Memory B cell (primary cell): ENCODE measurements at places on chromosomes 5 and 9.
A peak's percentile ranks its signal among the peaks of the same experiment; 100 is the strongest.

DNA sequence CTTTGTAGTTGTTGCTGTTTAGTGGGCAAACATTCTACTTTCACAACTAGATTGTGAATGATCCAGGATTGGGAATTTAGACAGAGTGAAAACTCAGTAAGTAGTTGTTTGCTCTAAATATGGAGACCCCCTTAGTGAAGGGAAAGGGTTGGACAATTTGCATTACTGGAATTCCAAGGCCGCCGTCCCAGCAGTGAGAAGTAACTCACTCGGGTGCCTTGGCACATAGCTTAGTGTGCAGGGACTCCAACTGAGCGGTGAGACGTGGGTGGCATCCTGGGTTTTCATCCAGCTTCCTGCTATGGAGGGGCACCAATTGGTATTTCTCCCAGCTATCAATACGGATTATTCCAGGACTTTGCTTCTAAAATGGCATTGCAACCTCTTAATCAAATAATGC is 69.7 kb upstream of the FCN1 start:
- no peak for DNase-seq

- DNase-seq, result no peak
These were observed 1.7 kb downstream of the GFM2 start for GRCh38 chr5:74765201-74765600.

DNA sequence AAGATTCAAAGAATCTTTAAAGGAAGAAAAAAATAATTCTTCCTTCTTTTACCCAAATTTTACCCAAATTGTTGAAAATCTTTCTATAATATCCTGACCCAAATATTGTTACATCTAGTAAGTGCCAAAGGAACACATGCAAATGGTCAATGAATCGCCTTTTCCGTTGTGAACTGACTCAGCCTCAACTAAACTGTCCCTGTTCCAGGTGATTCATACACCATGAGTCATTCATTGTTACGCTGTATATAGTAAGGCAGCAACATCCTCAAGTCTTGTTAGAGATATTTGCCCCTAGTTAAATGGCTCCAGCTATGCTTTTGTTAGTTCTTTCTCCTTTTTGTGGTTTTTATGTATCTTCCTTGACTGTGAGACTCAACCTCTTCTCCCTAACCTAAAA is 9.7 kb downstream of the PTGER4 start:
- no peak for DNase-seq

DNA sequence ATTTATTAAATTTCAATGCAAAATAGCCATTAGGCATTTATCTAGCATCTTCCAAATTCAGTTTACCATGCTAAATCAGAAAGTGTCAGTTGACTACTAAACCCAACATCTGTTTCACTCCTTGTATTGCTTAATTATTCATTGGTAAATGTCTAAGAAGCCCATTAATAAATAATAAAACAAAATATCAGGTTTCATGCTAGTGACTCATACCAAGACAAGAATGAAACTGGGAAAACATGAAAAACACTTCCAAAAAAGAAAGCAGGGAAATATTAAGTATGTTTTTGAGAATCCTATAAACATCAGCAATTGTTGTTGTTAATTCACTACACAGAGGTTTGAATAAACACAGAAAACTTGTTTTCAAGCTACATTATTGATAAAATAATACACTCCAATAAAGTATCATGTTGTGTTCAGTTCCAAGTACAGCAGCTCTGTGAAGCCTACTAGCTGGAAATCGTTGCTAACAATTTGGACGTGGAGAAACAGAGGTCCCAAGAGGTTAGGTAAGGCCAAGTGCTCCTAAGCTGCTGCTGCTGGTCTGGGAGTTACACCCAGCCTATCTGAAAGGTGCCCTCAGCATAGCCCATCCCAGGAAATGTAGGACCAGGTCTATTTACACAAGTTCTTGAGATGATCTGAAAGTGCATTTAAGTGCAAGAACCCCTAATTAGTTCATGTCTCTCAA is 78.8 kb downstream of the GNAQ start:
- no peak for DNase-seq

DNA sequence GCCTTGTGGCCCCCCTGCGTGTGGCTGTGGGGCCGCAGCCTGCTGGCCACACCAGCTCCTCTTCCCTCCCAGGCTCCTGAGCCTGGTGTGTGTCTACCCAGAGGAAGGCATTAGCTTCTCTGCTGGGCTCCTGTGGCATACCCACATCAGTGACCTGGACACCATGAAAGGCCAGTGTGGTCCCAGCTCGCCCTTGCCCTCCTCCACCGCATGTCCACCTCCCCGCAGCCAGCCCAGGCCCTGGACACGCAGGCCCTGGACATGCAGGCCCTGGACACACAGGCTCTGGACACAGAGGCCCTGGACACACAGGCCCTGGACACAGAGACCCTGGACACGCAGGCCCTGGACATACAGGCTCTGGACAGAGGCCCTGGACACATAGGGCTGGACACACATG is 153.4 kb upstream of the PPP1R26 start:
- peak; percentile 6 for DNase-seq

DNA sequence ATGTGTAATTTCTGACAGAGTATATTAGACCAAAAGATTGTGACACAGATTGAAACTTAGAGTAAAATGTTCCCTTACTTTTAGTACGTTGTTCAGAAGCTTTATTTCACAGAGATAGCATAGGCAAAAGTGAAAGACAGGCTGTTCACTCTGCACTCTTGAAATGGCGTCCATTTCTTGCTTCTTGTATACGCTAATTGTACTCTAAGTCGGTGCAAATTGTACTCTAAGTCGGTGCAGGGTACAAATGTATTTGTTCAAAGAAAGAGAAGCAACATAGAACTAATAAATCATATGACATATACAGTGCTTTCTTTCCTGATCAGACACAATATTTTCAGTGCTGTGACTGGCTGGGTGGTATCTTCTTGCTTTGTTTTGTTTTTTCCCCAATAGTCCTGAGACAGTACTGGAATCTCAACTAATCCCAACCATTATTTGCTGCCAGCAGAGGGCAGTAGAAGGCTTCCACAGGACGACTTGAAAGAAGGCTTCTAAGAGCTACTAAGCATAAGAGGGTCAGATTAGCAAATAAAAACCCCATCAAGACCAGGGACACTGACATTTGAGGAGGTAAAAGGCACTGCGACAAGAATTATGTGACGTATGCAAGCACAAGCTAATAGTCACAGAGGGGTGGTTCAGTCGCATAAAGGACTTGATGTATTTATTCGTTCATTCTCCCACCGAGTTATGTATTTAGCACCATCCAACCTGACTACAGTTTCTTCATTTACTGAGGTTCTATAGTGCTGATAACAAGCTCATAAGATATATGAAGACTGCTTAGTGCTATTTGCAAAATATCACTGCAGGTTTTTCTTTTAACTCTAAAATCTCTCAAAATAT is 831.8 kb downstream of the TAF11L14 start:
- peak; percentile 59 for DNase-seq
